ENCODE measurements at places on chromosomes 4 and X.

DNA sequence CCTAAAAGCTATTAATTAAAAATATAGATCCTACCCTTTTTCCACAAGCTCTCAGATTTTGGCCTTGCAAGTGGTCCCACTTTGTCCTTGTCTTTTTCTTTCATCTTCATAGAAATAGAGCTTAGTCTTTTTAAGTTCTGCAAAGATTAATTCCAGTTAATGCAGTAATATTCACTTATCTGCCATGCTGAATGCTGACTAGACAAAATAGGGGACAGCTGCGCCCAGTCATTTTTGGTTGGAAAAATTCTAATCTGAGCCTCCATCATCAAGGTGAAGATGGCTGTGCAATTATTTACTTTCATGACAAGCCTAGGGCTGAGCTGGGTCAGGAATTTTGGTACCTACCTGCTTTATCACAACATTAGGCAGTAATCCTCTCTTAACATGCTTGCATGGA lies 241.3 kb upstream of the CXorf66 start:
- no peak for DNase-seq

DNA sequence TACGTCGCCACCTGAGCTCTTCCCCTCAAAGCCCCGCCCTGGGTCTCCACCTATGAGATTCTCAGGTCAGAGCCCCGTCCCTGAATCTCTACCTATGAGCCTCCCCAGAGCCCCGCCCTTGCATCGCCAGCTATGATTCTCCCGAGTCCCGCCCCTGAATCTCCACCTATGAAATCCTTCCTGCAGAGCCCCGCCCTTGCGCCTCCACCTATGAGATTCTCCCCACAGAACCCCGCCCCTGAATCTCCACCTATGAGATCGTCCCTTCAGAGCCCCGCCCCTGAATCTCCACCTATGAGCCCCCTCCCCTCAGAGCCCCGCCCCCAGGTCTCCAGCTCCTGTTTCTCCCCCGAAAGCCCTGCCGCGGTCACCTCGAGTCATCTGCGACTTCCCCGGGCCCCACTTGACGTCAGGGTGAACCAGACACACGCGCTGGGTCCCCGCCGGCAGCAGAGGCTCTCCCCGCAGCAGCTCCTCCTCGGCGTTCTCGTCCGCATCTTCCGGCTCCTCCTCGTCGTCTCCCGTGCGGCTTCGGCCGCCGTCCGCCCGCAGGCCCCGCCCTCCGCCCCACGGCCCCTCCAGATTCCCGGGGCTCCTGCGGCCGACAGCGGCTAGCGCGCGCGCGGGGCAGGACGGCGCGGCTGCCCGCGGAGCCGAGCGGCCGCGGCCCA lies 393 bp downstream of the GTPBP6 start:
- DNase-seq = peak; percentile 95

DNA sequence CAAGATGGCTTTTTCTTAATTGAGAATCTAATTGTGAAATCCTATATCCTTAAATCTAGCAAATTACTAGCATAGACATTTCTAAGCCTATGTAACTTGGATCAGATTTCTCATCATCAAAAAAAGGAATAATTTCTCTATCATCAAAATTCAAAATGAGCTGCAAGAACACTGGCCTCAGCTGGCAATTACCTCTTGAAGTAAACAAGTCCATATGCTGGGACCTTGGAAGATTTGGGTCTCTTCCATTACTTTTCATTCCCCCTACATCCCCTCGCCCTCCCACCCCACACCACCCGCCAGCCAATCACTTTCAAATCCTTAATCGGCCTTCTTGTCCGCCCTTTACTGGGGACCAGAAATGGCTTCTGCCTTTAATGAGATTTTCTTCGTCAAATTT lies 23.3 kb upstream of the MBTPS2 start:
- DNase-seq = no peak

DNA sequence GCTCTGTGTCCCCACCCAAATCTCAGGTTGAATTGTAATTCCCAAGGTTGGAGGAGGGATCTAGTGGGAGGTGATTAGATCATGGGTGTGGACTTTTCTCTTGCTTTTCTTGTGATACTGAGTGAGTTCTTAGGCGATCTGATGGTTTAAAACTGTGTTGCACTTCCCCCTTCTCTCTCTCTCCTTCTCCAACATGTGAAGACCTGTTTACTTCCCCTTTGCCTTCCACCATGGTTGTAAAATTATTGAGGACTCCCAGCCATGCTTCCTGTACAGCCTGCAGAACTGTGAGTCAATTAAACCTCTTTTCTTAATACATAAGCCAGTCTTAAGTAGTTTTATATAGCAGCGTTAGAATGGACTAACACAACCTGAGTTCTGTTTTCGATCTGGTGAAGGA lies 738.2 kb downstream of the ARAP2 start:
- DNase-seq = no peak

- no peak for DNase-seq
Observed at GRCh38 chrX:1661048-1661921, 46.4 kb downstream of the ASMT start.

DNA sequence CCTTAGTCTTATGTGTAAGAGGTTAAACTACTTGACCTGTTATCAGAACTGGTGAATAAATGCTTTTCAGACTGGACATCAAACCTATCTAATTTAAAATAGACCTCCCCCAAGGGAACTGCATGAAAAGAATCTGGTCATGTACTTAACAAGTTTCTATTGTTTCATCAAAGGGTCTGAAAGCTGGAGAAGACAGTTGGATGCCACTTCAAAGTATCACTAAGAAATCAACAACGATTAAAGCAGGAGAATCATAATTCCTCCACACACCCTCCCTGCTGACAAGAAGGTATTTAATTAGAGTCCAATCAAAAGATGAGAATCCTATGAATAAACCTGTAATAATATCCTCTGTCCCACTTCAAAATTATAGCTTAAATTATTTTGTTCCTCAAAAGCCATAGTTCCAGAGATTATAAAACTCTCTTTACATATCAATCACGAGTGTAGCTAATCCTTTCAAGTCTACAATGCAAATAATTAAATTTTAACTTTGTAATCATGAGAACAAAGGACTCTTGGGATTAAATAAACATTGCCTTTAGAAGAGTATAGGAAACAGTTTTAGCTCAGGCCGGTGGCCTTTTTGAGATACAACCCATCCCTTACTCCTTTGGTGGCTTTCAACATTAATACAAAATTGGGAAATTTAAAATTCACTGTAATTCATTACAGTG lies 35.1 kb downstream of the TSPAN5 start:
- no peak for DNase-seq
